Right kidney (tissue), 9 donors: ENCODE measurements at places on chromosomes 4 and X.
A peak's percentile ranks its signal among the peaks of the same experiment; 100 is the strongest.

GRCh38 chr4:173591760-173592159 lies 61.7 kb upstream of the HAND2 start:
- DNase-seq, result no peak

- peak; percentile 17 for DNase-seq
These were observed 98.5 kb upstream of the ETNPPL start for GRCh38 chr4:108861334-108861733.

DNA sequence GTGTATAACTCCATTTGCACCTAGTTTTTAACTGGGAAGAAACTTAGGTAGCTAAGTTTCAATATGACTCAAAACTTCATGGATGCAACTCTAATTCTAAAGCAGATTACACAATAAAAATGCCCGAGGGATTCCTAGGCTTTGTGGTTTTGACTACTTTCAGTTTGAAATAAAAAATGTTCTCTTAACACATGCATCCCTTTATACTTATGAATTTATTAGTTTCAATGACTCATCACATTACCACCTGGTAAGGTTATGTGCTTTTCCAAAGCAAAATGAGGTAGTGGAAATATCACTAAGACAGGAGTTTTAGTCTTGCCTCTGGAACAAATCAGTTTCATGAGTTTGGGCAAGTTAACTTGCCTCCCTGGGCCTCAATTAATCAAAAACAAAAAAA lies 125.5 kb downstream of the OPHN1 start:
- no peak for DNase-seq

GRCh38 chrX:40282348-40282747 lies 184.6 kb upstream of the BCOR start:
- no peak for DNase-seq

DNA sequence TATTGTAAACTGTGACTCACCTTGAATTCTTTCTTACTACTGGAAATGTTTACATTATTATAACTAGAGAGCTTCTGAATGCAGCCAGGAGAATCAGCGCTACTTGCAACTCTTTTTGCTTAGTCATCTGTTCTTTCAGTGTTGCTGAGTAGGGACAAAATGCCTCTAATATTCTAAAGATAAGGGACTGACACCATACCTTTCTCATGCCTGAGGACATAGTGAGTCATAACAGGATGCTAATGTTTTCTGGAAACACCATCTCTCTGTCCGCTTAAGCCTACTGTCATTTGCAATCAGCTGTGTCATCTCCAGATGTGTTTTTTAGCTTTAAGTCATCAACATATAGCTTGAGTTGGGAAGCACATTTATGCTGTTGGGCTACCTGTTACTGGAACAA lies 108.3 kb downstream of the QRFPR start:
- DNase-seq, result no peak

GRCh38 chrX:103629318-103630170 lies 769 bp downstream of the TCEAL1 start:
- peak; percentile 77 for DNase-seq

- no peak for DNase-seq
These were observed 23.5 kb upstream of the IL2 start for GRCh38 chr4:122479935-122480416.

DNA sequence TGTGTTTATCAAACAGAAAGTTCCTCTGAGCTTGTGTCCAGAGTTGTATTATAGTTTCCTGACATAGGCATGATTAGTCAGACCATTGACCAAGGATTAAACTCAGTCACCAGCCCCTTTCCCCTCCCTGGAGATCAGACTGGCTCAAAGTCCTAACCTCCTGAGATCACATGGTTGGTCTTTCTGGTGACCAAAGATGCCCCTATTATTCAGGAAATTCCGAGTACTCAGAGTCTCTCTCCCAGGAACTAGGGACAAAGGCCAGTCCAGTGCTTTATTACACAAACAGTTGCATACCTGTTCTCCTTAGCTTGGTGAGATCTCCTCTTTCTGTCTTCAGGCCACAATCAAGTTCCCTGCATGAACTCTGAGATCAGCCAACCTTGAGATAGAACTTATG lies 14.5 kb upstream of the ENPP6 start:
- no peak for DNase-seq

DNA sequence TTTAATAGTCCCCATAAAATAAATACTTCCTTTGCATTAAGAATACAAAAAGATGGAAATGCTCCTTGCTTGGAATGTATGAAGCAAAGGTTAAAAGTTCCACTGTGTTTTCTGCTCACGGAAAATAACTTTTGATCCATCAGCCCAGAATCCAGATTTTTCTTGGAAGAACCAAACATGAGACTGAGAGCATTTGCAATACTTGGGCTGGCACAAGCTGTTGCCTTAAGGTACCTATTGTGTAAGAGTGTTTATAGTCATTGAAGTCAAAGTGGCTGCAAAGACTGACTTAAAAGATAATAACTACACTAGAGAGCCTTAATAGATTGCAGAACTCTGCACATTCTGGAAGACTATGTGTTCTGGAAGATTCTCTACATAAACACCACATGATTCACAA lies 281.4 kb downstream of the RAB28 start:
- DNase-seq, result no peak

DNA sequence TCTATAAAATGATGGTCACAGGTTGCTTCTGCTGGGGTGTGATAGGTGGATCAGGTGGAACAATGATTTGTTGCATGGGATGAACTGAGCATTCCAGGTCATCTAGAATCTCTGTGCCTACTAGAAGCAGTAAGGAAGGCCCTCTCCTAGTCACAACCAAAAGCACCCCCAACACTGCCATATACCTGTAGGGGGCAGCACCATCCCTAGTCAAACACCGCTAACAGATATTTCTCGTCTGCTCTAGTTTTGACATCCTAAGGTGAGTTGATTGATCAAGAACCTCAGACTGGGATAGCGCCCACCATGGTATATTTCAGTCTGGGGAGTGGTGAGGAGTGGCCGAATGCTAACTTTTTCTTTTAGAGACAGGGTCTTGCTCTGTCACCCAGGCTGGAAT lies 160.2 kb downstream of the NHS start:
- no peak for DNase-seq

DNA sequence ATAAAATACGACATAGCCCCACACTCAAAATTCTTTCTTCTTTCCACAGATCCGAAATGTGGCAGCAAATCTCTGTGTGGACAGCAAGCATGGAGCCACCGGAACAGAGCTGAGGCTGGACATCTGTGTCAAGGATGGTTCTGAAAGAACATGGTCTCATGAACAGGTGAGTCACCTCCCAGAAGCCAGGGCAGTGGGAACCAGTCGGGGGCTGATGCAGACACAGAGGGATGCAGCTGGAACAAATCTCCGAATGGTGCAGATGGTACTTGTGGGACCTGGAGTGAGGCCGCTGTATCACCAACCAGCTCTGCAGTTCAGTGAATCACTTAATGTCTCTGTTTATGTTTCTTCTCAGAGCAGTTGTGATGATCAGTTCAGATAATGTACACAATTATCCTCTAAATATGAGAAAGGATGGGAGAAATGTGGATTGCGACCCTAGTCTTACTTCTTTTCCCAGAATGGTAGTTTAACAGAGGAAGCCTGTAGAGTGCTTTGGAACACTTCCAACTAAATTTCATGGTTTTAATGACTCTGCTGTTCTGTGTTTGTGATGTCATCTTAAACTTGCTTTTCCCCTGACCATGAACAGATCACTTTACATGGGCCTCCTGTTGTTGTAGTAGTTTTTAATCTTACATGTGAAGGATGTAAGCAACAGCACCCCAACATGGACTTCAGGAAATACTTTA lies 159.3 kb upstream of the GALNT7 start:
- no peak for DNase-seq

GRCh38 chrX:44415639-44416386 lies 72.3 kb upstream of the EFHC2 start:
- DNase-seq, result no peak

GRCh38 chr4:117664706-117665444 lies 369.4 kb upstream of the NDST3 start:
- no peak for DNase-seq

GRCh38 chrX:110409925-110410324 lies 51.3 kb downstream of the RTL9 start:
- no peak for DNase-seq

- DNase-seq, result no peak
These were observed 25.1 kb upstream of the PRDM8 start for GRCh38 chr4:80172203-80172602.

GRCh38 chr4:43047058-43047457 lies 154.5 kb downstream of the GRXCR1 start:
- no peak for DNase-seq

DNA sequence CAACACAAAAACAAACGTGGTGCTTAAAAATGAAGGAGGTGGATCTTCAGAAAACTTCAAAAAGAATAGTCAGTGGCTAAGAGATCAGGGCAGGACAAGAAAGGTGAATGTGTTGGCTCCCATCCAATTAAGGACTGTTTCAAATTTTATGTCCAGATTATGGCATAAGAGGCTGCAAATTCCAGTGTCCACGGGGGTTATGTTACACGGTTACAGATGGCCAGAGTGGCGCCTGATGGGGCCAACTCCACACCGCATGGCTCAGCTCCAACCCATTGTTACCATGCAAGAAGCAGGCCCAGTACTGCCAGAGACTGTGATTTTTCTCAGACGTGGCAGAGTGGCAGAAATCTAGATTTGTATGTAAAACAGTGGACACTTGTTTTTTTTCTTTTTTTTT lies 168.4 kb upstream of the TENM3 start:
- no peak for DNase-seq

- DNase-seq, result no peak
These were observed 5.0 kb downstream of the FBXO8 start for GRCh38 chr4:174278467-174278866.

GRCh38 chr4:37241647-37242046 lies 2.9 kb upstream of the NWD2 start:
- DNase-seq, result no peak

DNA sequence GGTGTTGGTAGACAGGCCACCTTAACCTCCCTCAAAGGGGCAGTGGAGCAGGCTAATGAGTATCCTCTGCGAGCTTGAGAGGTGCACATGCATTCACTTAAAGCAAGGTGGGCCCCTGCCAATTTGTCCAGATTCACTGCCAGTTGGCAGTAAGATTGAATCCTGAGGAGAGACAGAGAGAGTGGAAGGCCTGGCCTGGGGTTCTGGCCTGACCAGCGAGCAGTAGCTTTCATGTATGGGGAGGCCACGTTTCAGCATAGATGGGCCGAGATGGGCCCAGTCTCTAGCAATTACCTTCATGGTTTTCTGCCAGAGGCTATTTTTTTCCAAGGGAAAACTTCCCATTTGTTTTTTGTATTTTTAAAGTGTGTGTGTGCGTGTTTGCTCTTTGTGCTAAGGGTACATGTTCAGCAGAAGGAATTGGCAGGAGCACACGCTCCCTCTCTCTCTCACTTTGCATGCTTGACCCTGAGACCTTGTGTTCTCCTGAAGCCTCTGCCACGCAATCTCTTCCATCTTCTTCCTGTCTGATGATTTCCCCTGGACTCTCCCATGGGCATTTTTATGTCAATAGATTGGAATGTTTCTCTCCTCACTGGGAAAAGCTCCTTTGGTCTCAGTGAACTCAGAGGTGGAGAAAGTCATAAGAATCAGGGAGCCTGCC lies 215.8 kb upstream of the SFRP2 start:
- DNase-seq, result no peak

GRCh38 chr4:162356181-162356580 lies 192.4 kb upstream of the FSTL5 start:
- no peak for DNase-seq

DNA sequence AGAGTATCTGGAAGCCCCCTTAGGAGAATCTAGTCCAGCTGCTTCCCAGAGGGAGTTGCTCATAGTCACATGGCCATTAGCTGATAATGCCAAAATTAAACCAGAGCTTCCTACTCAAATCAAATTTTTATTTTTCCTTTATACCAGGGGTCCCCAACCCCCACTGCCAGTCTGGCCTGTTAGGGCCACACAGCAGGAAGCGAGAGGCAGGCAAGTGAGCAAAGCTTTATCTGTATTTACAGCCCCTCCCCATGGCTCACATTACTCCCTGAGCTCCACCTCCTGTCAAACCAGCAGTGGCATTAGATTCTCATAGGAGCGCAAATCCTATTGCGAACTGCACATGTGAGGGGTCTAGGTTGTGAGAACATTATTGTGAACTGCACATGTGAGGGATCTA lies 19.2 kb upstream of the TNIP3 start:
- DNase-seq, result no peak

- DNase-seq, result no peak
These were observed 44.0 kb upstream of the ZCCHC12 start for GRCh38 chrX:118779581-118779980.

GRCh38 chrX:134502686-134503085 lies 42.7 kb downstream of the HPRT1 start:
- DNase-seq, result no peak

DNA sequence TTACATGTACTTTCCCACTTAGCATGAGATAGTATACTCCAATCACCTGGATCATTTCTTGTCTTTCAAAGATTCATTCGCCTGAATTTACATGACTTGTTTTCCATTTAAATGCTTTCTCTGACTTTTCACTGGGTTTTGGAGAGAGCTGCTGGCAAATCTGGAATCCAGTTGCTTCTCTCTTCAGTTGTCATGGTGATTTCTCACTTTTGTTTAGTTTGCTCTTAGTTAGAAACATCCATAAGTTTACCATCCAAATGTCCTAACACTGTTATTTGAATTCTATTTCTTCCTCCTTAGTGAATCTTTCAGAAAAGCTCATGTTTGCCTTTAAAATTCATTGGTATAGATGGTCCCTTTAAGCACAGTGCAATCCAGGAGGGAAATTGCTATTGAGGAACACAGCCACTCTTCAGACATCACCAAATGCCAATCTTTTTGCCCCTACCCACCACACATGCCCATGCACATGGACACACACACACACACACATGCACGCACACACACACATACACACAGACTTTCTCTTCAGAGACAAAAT lies 51.7 kb downstream of the REELD1 start:
- no peak for DNase-seq

GRCh38 chrX:73215246-73215645 lies 595 bp upstream of the NAP1L2 start:
- DNase-seq, result no peak

DNA sequence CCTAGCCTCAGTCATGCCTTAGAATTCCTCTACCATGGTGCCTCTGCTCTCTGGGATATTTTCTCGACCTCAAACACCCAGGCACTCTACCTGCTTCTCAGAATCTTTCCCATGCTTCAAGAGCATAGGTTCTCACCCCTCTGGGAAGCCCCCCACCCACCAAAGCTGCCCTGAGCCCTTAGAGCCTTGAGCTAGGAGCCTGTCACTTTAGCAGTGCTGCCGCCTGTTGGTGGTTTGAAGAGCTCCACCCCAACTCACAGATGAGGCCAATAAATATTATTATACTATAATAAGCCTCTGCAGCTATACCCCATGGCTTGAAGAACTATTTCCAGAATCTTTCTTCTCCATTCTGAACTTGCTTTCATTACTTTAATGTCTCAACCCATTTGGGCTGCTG lies 109.7 kb downstream of the RTL5 start:
- no peak for DNase-seq

- DNase-seq, result no peak
These were observed 22.1 kb downstream of the LIMCH1 start for GRCh38 chr4:41559940-41560516.

- no peak for DNase-seq
These were observed 407.3 kb downstream of the STIM2 start for GRCh38 chr4:27267970-27268355.

GRCh38 chr4:70816894-70817293 lies 22.8 kb downstream of the GRSF1 start:
- no peak for DNase-seq

- DNase-seq, result peak; percentile 85
These were observed 5.6 kb downstream of the PRDM8 start for GRCh38 chr4:80202741-80203553.

GRCh38 chr4:87632469-87632868 lies 17.6 kb upstream of the DMP1 start:
- no peak for DNase-seq

GRCh38 chr4:14926368-14926767 lies 75.9 kb upstream of the CPEB2 start:
- DNase-seq, result no peak

- no peak for DNase-seq
These were observed 6.2 kb upstream of the ARHGAP10 start for GRCh38 chr4:147725673-147726072.
